Activated CD8-positive, alpha-beta memory T cell treated with anti-CD3 and anti-CD28 coated beads for 1 hour (primary cell): ENCODE measurements at places on chromosomes 3 and 15.

- DNase-seq = no peak
Observed at GRCh38 chr3:67006460-67006859, 8.4 kb downstream of the KBTBD8 start.

GRCh38 chr3:88151358-88151757, 1.6 kb downstream of the C3orf38 start:
- DNase-seq = no peak

DNA sequence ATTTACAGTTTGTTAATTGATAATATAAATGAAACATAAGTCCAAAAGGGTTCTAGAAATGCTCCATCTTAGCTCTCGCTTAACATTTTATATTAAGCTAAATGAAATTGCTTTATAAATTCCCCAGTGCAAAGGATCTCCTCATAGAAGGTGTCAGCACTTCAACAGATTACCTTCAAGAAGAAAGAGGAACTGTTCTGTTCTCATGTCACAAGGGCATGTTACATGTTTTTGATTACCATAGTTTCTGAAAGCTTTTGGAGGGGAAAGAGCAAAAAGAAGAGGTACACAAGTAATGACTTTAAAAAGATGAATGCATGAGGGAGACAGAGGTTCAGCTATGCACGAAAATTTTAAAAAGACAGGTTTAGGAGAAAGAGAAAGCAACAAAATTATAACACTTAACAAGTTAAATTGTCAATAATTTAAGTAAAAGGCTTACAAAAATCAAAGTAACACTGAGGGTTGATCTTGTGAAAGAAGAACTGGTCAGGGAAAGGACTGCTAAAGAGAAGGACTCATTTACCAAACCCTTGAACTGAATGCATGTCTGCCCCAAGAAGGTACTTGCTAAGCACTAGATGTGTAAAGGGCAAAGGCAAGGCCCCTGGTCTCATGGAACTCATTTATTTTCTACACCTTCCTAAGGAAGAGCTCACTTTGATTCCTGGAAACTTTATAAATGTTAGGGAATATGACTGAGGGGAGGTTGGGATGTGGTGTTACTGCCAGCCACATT, 45.1 kb downstream of the CCDC191 start:
- no peak for DNase-seq

DNA sequence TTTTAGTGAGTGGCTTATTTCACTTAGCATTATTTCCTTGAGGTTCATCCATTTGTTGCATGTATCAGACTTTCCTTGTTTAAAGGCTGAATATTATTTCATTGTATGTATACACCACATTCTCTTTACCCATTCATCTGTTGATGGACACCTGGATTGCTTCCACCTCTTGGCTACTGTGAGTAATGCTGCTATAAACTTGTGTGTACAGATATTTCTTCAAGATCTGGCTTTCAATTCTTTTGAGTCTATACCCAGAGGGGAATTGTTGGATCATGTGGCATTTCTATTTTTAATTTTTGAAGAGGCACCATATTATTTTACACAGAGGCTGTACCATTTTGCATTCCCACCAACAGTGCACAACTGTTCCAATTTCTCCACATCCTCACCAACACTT, 313.5 kb downstream of the RPLP1 start:
- DNase-seq = no peak

GRCh38 chr3:29064085-29064484, 216.8 kb upstream of the RBMS3 start:
- no peak for DNase-seq

- no peak for DNase-seq
Observed at GRCh38 chr3:66228707-66229106, 7.9 kb downstream of the SLC25A26 start.

- no peak for DNase-seq
Observed at GRCh38 chr15:55241186-55241585, 44.4 kb upstream of the RSL24D1 start.

DNA sequence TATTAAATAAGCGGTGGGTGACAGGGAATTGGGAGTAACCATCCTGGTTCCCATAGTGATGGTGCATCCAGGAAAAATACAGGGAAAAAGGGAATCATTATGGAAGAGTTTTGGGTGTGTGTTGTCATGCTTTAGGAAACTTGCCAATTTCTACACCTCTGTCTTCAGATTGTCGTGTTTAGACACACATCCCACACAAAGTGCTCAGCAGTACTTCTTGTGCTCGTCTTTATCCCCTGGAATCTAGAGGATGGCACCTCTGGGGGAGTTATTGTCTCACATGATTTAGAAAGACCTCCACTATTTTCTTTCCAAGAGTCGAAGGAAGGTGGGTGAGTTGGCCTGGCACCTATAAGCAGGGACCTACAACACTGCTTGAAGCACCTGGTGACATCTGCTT, 35.8 kb downstream of the CACNA1D start:
- DNase-seq = no peak

- no peak for DNase-seq
Observed at GRCh38 chr3:192130534-192131132, 596.7 kb downstream of the FGF12 start.

GRCh38 chr15:23572844-23573243, 7.4 kb downstream of the MKRN3 start:
- DNase-seq = no peak

DNA sequence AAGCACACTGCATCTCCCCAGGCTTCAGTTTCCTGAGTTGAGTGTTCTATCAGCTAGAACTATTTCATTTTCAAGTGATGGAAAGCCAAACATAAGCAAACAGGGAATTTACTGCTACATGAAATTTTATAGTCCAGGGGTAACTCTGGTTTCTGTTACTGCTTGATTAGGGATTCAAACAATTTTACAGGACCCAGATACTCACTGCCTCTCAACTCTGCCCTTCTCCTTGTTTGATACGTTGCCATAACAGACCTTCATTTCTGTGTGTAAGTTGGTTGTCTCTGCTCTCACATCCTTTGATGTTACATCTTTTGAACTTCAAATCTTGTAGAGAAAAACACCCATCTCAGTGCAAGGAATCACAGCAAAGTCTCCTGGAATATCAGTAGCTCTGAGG, 572.7 kb downstream of the UNC13C start:
- DNase-seq = no peak

DNA sequence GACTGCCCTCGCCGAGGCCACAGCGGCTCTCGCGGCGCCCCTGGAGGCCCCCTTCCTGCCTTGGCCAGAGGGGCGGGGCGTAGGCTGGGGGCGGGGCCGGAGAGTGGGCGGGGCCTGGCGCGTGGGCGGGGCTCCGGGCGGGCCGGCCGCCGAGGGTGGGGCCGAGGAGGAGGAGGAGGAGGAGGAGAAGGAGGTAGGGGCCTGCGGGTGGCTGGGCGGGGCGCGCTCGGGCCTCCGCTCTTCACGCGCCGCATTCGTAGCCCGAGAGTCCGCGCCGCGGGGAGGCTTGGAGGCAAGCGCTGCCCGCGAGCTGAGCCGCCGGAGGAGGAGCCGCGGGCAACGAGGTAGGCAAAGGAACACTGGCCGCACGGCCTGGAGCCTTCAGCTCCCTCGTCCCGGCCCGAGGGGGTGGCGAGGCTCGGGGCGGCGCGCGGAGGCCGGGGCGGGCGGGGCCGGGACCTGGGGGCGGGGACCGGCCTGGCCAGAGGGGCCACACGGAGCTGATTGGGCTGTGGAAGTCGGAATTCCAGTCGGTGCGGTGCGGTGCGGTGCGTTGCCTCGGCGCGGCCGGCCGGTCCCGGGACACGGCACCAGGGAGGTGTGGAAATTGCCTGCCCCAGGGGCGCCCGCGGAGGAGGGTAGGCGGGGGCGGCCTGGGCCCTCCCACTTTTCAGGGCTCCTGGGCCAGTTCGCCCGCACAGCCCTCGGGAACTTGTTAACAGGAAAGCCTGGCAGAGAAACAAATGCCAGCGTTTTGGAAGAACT, at the start of gene PPP2R3A:
Gene PPP2R3A, plus strand, starts transcription at position 223 of the 765 bp plus-strand sequence. CDS start 35,771 bp downstream, outside the sequence.
- peak; percentile 57 for DNase-seq

DNA sequence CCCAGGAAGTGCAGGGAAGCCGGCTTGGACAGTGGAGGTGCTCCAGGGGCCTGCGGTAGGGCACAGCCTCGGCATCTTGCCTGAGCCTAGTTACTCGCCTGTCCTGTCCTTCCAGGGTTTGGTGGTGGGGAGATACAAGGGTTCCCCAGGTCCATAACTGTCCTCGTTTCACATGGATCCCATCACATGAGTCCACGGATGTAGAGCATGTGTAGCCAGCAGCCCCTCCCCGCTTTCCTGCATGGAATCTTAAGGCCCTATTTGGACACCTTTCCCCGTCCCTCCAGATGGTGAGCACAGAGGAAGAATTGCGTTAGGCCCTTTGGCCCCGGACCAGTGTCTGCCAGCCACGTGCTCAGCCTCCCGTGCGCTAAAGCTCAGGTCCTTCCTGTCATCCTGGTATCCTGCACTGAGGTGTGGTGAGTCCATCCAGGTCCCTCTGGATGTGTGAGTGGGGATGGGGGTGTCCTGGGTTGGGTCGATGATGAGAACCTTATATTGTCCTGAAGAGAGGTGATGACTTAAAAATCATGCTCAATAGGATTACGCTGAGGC, 230.4 kb downstream of the SNRPN start:
- no peak for DNase-seq

DNA sequence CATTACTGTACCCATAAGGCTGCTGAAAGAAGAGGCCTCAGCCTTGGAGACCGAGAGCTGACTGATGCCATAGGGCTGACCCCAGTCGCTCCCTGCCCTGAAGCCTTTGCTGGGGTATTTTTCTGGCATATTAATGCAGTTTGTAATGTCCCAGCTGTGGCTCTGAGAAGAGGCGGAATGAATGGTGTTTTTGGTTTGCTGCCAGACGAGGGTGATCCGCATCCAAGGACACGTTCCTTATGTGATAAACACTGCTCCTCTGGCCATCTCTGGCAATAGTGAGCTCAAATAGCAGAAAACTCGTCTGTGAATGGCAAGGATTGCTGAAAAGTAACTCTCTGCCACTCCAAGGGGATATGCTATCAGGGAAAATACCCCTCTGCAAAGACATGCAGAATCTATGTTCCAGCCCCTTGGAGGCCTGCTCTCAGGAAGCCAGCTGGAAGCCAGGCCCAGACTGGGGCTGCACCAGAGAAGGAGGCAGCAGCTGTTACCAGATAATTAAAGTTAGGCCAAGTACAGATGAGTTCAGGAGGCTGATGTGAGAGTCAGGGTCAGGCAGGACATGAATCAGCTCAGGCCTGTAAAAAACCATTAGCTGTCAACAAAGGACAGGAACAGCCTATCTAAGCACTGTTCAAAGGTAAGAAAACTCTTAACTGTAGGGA, 28.9 kb upstream of the KLHL6 start:
- no peak for DNase-seq

DNA sequence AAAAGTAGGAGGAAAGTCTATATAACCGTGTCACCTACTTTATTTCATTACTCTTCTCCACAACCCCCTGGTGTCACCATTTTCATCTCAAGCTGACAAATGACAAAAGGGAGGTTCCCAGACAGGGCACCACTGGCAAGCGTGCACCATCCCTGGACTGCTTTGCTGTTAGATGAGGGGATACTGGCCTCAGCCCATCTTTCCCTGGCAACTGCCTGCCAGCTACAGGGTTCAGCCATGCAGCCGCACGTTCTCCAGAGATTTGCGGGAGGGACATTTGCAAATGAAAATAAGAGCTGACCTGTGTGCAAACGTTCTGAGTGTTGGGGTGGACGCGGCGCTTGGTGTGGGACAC, 660 bp downstream of the UROC1 start:
- no peak for DNase-seq

DNA sequence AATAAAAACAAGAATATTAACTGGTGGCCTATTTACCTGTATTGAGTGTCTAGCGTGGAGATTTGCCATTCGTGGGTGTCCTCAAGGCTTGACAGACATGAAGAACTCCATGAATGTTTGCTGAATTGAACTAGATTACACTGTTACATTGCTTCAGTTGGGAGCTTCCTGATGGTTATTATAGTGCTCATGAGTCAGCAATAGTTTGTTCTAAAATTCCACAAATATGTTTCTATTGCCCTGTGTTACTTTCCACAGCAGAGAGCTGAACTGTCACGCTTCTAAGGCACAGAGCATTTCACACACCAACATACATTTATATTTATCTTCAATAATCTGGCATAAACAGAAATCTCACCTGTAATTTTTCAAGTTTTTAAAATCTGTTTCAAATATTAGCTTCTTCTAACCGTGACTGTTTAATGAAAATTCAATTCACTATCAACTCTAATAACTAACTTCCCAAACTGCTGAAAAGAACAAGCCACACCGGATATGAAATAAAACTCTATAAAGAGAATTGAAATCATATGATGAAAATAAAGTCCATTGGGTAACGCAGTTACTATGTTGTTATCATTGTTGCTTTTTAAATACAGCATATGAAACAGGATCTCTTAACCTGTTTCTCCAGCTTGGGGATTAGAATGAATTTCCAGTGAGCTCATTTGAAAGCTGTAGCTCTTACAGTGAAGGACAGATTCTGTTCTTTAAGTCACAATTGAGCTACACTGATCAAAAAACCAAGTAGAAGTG, 61.2 kb upstream of the MCF2L2 start:
- DNase-seq = no peak

DNA sequence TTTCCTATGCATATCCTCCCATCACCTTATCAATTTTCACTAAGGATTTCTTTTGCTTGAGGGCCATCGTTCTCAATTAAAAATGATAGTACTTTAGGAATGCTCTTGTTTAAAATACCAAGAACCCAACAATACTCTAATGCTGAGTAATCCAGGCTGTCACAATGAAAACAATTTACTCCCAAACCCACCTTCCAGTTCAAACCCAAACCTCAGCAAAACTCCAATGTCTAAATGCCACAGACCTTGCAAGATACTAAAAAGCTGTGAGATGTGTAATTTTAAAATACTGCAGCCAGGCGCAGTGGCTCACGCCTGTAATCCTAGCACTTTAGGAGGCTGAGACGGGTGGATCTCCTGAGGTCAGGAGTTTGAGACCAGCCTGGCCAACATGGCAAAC, 889.8 kb downstream of the ROBO1 start:
- no peak for DNase-seq

DNA sequence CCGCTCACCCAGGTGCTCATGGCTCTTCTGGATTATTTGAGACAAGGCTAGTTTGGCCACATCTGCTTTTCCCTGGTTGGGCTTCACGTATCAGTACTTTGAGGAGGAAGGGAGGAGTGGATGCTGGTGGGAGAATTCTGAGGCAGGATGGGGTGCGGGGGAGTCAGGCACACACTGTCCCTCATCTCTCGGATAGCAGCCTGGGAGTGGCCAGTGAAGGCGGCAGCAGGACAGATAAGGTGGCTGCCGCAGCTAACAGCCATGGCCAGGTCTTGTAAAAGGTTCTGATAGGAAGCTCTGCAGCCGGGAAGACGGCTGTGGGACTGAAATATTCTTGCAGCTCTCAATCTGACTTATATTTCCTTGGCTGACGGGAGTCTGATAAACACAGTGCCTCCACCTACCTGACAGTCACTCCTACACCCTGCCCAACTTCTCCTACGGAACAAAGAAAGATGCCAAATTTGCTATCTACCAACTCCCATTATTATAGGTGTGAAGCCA, 87.3 kb downstream of the MESD start:
- no peak for DNase-seq
